GOT3 (cell line): ENCODE measurements at places on chromosomes 16 and 17.

- no peak for DNase-seq
Observed at GRCh38 chr17:78032166-78032565, 73.7 kb downstream of the TNRC6C start.

GRCh38 chr16:68214726-68215125 is 21.2 kb downstream of the ESRP2 start:
- DNase-seq: no peak

DNA sequence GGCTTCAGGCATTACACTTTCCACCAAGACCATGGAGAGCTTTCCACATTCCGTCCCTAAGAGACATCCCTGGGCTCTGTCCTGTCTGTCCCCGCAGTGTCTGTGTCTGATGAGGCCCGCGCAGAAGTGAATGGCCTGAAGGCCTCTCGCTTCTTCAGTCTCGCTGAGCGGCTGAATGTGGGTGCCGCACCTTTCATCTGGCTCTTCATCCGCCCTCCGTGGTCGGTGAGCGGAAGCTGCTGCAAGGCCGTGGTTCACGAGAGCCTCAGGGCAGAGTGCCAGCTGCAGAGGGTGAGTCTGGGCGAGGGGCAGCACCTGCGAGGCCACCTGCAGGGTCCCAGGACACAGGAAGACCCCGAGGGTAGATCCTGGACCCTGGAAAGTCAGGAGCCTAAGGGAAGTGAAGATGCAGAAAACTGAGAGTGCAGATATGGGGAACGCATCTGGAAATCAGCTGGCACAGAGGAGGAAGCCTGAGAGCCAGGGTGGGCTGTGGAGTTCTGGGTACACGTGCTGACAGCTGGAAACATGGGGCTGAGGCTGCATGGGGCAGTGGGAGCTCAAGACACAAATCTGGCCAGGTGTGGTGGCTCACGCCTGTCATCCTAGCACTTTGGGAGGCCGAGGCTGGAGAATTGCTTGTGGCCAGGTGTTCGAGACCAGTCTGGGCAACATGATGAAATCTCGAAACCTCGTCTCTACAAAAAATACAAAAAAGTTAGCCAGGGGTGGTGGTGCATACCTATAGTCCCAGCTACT is 8.0 kb downstream of the CCNF start:
- no peak for DNase-seq

- DNase-seq: no peak
Observed at GRCh38 chr16:81251871-81252270, 13.4 kb downstream of the BCO1 start.

- DNase-seq: no peak
Observed at GRCh38 chr16:28101533-28101890, 38.0 kb upstream of the GSG1L start.

- no peak for DNase-seq
Observed at GRCh38 chr16:89265647-89266046, 48.1 kb downstream of the ZNF778 start.

DNA sequence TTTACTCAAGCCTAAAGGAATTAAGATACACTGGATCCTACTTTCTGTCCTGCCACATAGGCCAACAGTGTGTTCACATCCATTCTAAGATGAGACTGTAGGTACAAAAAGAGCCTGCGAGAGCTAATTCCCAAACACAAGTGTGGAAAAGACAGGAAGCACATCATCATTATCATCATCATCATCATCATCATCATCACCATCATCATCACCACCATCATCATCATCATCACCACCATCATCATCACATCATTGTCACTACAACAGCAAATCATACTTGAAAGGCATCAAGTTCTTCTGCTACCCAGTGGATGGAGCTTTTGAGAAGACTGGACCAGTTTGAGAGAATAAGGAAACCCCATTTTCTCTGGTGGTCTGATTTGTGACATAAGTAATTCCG is 268.1 kb downstream of the HS3ST3A1 start:
- no peak for DNase-seq

GRCh38 chr16:49019831-49020230 is 261.8 kb downstream of the CBLN1 start:
- DNase-seq: no peak

DNA sequence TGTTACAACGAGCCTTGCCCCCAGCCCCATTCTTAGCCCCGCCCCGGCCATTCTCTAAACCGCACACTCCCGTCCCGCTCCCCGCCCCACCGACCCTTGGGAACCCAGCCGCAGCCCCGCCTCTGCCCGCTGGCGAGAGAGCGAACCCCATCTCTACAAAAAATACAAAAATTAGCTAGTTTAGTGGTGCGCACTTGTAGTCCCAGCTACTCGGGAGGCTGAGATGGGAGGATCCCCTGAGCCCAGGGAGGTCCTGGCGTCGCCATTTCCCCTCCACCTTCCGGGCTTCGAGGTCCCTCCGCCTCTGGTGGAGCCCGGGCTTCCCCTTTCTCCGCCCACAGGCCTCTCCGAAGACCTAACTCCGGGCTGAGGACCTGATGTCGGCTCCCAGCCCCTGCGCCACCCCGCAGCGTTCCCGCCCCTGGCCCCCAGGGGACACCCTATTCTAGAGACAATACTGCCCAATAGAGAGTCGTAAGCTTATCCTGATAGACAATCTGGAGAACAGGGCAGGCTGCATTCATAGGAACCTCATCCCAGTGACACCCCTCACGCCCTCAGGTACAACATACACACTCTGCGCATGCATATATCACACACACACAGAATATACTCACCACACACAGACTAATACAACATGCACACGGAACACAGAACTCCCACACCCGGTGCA is 480 bp upstream of the PROCA1 start:
- no peak for DNase-seq

DNA sequence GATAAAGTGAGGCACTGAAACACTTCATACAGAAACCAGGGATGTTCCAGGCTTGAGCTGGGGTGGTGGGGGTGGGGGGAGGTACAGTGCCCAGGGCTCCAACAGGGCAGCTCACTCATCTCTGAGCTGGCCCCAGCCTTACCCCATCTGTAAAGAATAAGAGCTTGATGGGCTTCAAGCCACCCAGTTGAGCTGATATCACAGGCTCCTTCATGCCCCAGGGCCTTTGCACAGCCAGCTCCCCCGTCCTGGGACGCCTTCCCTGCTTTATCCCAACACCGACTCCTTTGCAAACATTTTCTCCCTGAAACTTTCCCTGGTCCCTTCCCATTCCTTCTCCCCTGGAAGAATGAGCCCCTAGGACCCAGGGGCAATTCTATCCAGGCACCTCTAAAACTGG is 261.7 kb downstream of the PARN start:
- no peak for DNase-seq

GRCh38 chr16:80563066-80563465 is 22.3 kb downstream of the DYNLRB2 start:
- DNase-seq: no peak

GRCh38 chr17:60724647-60725046 is 47.0 kb downstream of the BCAS3 start:
- DNase-seq: no peak

DNA sequence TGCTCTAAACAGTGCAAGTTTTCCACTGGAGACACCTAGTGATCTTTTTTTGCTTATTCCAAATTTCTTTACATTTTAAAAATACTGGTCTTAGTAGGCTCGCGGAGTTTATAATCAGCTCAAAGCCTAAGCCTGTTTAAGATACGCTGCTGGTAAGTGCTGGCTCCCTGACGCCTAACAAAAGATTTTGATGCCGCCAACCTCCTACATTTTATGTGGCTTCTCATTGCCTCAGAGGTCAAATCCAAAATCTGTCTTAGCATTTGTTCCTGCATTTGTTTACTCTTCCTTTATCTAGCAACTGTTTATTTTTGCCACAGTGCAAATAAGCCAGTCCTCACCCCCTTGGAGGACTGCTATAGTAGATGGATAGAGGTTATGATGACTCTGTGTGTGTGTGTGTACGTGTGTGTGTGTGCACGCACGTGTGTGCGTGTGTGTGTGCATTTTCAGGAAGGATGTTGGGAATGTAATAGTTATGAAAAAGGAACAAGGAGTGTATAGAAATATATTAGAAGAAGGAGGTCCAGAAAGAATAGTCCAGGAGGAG is 24.8 kb downstream of the HS3ST3B1 start:
- no peak for DNase-seq

DNA sequence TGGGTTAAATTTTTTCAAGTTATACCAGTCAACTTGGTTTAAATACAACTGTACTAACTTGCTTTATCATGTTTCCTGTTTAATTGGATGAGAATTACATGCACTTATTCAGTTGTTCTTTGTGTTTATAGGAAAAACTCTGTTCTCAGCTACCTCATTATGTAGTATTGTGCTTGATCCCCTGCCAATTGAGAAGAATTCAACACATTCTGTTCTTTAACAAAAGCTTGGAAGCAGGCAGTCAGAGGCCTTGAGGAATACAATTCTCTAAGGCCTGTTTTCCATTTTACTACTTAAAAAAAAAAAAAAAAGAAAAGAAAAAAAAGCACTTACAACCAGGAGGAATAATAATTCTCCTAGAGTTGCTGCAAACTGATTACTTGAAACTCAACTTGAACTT is 60.6 kb upstream of the CMIP start:
- no peak for DNase-seq

- no peak for DNase-seq
Observed at GRCh38 chr16:15434079-15434424, 336 bp upstream of the BMERB1 start.

GRCh38 chr17:50180620-50181019 is 14.8 kb downstream of the SGCA start:
- no peak for DNase-seq

- DNase-seq: no peak
Observed at GRCh38 chr17:81832608-81833159, 407 bp downstream of the MCRIP1 start.

GRCh38 chr17:64200080-64201032 is 62.7 kb downstream of the TEX2 start:
- no peak for DNase-seq

DNA sequence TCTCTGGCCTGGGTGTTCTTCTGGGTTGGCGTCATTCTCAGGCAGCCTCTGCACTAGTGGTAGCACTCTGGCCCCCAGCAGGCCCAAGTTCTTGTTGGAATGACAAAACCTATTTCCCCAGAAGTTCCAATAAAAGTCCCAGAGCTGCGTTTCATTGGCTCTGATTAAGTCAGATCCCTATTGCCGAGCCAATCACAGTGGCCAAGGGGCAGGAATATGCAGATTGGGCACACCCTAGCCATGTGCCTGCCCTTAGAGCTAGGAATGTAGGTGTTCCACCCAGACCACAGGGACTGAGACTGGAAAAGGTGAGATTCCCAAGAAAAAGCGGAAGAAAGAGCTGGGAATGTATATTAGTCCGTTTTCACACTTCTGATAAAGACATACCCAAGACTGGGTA is 44.9 kb upstream of the POLR3E start:
- DNase-seq: no peak

DNA sequence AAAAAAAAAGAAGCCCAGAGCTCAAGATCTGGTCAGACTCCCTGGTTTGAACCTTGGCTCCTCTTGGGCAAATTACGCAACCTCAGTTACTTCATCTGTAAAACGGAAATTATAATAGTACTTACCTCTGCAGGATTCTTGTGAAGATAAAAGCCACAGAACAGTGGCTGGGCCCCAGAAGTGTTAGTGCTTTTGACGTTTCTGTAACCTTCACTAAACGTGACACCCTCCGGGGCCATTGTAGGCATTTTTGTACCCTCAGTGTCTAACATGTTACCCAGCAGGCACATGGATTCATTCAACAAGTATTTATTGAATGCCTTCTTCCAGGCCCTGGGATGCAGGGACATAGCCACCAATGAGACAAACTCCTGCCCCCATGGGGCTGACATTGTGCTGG is 58.0 kb downstream of the PITPNC1 start:
- no peak for DNase-seq

DNA sequence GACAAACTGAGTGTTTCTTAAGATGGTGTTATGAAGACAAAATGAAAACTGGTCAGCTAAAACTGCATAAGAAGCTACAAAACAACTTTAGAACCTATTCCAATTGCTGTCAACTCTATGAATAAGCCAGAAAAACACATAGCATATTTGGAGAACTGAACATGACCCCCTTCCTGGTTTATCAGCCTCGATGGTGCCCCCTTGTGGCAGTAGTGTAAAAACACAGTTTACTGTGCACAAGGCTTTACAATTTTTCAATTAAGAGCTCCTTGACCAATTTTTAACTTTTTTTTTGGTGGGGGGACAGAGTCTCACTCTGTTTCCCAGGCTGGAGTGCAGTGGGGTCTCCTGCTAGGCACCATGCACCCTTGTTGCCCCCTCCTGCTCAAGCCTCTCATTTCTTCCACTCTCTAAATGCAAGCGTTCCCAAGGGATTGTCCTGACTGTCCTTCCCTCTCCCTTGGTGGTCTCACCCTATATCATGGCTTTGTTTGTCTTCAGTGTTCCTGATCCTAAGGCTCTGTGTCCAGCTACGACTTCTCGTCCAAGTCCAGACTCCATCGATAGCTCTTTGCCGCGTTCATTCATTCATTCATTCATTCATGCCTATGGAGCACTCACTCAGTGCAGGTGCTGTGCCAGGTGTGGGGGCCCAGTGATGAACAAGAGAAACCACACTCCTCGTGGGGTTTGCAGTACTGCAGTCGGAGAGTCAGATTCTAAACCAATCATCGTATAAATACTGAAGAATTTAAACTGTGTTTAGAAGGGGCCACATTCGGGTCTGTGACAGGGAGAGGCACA is 7.5 kb downstream of the EIF1 start:
- DNase-seq: no peak

DNA sequence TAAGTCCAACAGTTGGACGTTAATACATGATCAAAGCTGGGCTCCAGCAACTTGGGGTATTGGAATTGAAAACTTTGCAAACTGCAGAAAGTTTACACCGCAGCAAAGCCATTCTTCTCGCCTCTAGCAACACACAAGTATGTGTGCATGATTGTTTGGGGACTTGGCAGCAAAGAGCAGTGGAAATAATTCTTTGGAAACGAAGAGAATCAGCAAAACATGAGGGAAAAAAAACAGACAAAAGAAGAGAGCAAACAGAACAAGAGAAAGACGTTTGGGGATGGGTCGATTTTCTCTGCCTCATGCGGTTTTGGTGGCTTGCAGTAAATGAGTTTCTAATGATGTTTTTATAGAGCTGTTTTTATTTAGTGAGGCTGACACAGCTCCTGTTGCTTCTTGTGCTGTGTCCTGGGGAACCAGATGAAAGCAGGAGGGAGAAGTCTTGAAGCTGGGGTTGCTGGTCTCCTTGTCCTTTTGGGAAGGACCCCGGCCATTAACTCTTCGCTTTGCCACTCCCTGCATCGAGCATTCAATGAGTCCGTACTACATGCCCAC is 502.9 kb downstream of the GRIN2A start:
- no peak for DNase-seq
